Activated naive CD4-positive, alpha-beta T cell treated with anti-CD3 and anti-CD28 coated beads, Interleukin-2, amount 10 ng/mL, durations not matched to agents 5 hours and 36 hours (primary cell): ENCODE measurements at places on chromosomes 11 and 22. TPM values are rescaled to one million over a fixed set of nuclear protein-coding genes. Genes with fewer than 3 reads are reported as not detected.

Gene KRTAP5-3
- not detected for total RNA-seq

Gene CD3D
- 471 TPM for total RNA-seq

Gene ALG8
- total RNA-seq = 42.9 TPM

Gene TTLL12
- 41.4 TPM for total RNA-seq

Gene POTEH
- not detected for total RNA-seq

Gene GVQW3
- 3.4 TPM for total RNA-seq
